ENCODE measurements at places on chromosomes 16 and 17. TPM values are rescaled to one million over a fixed set of nuclear protein-coding genes. Genes with fewer than 3 reads are reported as not detected.

- no peak overlapping the region for H3K4me3 ChIP-seq
- no peaks in the 10 kb centered on the region for H3K27me3 ChIP-seq
- peaks cover 7% of the 10 kb centered on the region for H3K4me1 ChIP-seq
- no peaks in the 10 kb centered on the region for H3K36me3 ChIP-seq
- no peak for DNase-seq
Measured at GRCh38 chr17:15882058-15882720, 62.7 kb upstream of the ADORA2B start.

DNA sequence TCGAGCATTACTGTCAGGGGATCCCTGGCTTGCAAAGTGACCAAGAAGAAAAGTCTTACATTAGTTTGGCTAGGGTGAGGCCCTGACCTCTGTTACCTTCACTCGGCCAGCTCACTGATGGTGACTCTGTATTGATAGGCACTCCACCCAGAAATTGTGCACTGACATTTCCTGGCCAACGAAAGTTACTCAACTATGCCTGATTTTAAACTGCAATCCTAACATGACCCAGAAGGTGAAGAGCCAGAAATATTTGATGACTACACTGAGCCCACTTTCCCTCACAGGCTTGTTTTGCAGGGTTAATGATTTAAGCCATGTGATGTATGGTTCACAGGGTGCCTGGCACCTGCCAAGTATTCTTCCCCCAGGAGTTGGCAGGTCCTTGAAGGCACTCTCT is 208.2 kb upstream of the MAF start:
- H3K4me3 ChIP-seq = no peak overlapping the region
- H3K36me3 ChIP-seq = no peaks in the 10 kb centered on the region

- peaks cover 44% of the 10 kb centered on the region for H3K27me3 ChIP-seq
- no peak for DNase-seq
- no peaks in the 10 kb centered on the region for H3K36me3 ChIP-seq
- no peak overlapping the region for H3K27ac ChIP-seq
- H3K4me3 ChIP-seq = no peak overlapping the region
Measured at GRCh38 chr17:48641541-48642058, 15.4 kb upstream of the HOXB9 start.

- H3K27ac ChIP-seq = peak overlapping the region; percentile 82
- peak; percentile 22 for DNase-seq
- H3K4me3 ChIP-seq = no peak overlapping the region
- peaks cover 37% of the 10 kb centered on the region for H3K36me3 ChIP-seq
- H3K4me1 ChIP-seq = peaks cover 36% of the 10 kb centered on the region
Measured at GRCh38 chr16:30187971-30188561, 4.7 kb downstream of the CORO1A start.

DNA sequence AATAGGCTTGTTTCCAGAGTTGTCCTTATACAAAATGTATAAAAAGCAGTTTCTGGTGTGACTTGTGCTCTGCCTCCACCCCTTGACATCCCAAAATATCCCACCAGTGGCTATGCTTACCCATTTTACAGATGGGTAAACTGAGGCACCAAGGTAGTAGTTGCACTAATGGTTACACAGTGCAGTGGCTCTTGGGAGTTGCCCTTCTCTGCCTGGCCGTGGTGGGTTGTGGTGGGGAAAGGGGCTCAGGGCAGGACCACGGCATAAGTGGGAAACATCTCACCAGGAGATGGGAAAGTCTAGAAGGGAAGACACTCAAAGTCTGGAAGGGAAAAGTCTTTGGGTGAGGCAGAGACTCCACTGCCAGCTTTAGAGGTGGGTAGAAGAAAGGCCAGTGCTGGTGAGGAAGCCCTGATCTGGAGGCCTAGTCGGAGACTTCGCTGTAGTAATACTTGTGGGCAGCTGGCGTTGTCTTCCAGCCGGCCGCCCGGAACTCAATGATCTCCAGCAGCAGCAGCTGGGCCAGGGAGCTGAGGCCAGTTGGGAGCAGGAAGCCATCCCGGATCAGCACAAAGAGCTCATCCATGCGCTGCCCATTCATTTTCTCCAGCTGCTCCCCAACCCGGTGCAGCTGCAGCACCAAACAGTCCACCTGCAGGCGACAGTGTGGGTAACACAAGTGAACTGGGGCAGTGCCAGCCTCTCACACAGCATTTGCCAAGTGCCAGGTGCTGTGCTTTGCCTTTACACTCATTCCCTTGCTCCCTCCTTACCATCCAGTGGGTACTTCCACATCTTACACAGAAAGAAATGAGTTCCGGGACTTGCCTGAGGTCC is 4.5 kb downstream of the MIF4GD start:
- no peaks in the 10 kb centered on the region for H3K27me3 ChIP-seq
- peaks cover 24% of the 10 kb centered on the region for H3K36me3 ChIP-seq
- no peak overlapping the region for H3K27ac ChIP-seq
- DNase-seq = no peak
- H3K4me3 ChIP-seq = no peak overlapping the region

- DNase-seq = no peak
- H3K36me3 ChIP-seq = peaks cover 24% of the 10 kb centered on the region
- no peaks in the 10 kb centered on the region for H3K4me1 ChIP-seq
- no peaks in the 10 kb centered on the region for H3K27me3 ChIP-seq
- no peak overlapping the region for H3K4me3 ChIP-seq
Measured at GRCh38 chr16:69924777-69925191, 26.4 kb upstream of the CLEC18A start.

- H3K27me3 ChIP-seq = no peaks in the 10 kb centered on the region
- H3K36me3 ChIP-seq = peaks cover 12% of the 10 kb centered on the region
- DNase-seq = no peak
- H3K4me1 ChIP-seq = no peaks in the 10 kb centered on the region
- no peak overlapping the region for H3K27ac ChIP-seq
Measured at GRCh38 chr16:8768283-8768682, 29.2 kb downstream of the TMEM186 start.

DNA sequence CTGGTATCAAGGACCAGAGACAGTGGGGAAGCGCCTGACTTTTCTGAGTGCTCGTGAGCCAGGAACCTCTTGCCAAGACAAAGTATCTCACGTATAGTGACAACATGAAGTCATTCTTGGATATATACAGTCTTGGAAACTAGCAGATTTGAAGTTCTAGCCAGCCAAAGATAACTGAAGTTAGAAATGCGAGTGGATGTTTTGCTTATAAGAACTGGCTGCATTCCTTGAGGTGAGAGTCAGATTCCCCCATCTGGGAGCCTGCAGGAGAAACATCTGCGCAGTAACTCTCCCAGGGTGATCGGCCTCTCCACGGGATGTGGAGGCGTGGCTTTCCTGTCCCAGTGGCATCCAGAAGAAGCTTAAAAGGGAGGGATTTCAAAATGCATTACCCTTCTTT is 89.8 kb downstream of the SHISA6 start:
- H3K4me1 ChIP-seq = no peaks in the 10 kb centered on the region
- H3K27ac ChIP-seq = no peak overlapping the region
- H3K27me3 ChIP-seq = no peaks in the 10 kb centered on the region
- H3K4me3 ChIP-seq = no peak overlapping the region
- DNase-seq = no peak

GRCh38 chr16:88601313-88602036 is 31.3 kb downstream of the ZC3H18 start:
- no peak overlapping the region for H3K27ac ChIP-seq
- peaks cover 43% of the 10 kb centered on the region for H3K36me3 ChIP-seq
- DNase-seq = no peak
- H3K4me3 ChIP-seq = no peak overlapping the region
- H3K4me1 ChIP-seq = peaks cover 3% of the 10 kb centered on the region

GRCh38 chr17:81256616-81257015 is 17.5 kb downstream of the NDUFAF8 start:
- H3K4me1 ChIP-seq = peaks cover 15% of the 10 kb centered on the region
- H3K4me3 ChIP-seq = no peak overlapping the region
- DNase-seq = no peak
- no peaks in the 10 kb centered on the region for H3K27me3 ChIP-seq
- peaks cover 55% of the 10 kb centered on the region for H3K36me3 ChIP-seq

GRCh38 chr16:66580605-66581209 is 1.4 kb downstream of the CMTM2 start:
- peaks cover 14% of the 10 kb centered on the region for H3K27me3 ChIP-seq
- H3K4me3 ChIP-seq = no peak overlapping the region
- H3K27ac ChIP-seq = no peak overlapping the region
- peaks cover 12% of the 10 kb centered on the region for H3K4me1 ChIP-seq
- H3K36me3 ChIP-seq = no peaks in the 10 kb centered on the region
- DNase-seq = no peak

DNA sequence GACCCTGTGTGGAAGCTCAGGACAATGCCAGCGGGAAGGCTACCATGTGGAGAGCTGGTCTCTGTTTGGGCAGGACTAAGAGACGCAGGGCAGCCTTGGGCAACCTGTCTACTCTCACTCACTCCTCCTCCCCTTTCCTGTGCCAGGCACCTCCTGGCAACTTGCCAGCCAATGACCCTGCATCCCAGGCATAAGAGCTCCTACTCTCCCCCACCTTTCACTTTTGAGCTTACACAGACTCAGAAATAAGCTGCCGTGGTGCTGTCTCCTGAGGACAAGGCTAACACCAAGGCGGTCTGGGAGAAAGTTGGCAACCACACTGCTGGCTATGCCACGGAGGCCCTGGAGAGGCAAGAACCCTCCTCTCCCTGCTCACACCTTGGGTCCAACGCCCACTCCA is 2.6 kb downstream of the HBM start:
- no peak for DNase-seq
- peaks cover 21% of the 10 kb centered on the region for H3K4me1 ChIP-seq
- H3K27me3 ChIP-seq = peaks cover 32% of the 10 kb centered on the region
- no peak overlapping the region for H3K4me3 ChIP-seq

HEXIM1 gene
- total RNA-seq = 80.7 TPM

HES7 gene
- total RNA-seq = 0.50 TPM

OR1A1 gene
- not detected for total RNA-seq

Data from natural killer cell (primary cell).